GF-D8 (cell line): ENCODE measurements at places on chromosomes 13 and 19.

- no peak for DNase-seq
Observed at GRCh38 chr19:29800100-29800825, 11.5 kb upstream of the CCNE1 start.

DNA sequence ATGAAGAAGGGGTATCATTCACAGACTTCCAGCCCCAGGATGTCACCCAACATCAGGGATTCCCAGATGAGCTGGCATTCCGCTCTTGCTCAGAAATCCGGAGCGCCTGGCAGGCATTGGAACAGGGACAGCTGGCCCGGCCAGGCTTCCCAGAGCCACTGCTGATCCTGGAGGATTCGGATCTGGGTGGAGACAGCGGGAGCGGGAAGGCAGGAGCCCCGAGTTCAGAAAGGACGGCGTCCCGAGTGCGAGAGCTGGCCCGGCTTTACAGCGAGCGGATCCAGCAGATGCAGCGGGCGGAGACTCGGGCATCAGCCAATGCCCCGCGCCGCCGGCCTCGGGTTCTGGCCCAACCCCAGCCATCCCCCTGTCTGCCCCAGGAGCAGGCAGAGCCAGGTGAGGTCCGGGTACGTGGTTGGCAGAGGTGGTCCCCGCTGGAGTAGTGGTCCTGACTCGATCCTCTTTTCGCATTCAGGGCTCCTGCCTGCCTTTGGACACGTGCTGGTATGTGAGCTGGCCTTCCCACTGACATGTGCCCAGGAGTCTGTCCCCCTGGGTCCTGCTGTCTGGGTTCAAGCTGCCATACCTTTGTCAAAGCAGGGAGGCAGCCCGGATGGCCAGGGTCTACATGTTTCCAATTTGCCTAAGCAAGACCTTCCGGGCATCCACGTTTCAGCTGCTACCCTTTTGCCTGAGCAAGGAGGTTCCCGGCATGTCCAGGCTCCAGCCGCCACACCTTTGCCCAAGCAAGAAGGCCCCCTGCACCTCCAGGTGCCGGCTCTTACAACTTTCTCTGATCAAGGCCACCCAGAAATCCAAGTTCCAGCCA, 11.0 kb downstream of the PLEKHG2 start:
- DNase-seq = no peak

- DNase-seq = no peak
Observed at GRCh38 chr13:32041429-32041828, 9.9 kb downstream of the FRY start.

DNA sequence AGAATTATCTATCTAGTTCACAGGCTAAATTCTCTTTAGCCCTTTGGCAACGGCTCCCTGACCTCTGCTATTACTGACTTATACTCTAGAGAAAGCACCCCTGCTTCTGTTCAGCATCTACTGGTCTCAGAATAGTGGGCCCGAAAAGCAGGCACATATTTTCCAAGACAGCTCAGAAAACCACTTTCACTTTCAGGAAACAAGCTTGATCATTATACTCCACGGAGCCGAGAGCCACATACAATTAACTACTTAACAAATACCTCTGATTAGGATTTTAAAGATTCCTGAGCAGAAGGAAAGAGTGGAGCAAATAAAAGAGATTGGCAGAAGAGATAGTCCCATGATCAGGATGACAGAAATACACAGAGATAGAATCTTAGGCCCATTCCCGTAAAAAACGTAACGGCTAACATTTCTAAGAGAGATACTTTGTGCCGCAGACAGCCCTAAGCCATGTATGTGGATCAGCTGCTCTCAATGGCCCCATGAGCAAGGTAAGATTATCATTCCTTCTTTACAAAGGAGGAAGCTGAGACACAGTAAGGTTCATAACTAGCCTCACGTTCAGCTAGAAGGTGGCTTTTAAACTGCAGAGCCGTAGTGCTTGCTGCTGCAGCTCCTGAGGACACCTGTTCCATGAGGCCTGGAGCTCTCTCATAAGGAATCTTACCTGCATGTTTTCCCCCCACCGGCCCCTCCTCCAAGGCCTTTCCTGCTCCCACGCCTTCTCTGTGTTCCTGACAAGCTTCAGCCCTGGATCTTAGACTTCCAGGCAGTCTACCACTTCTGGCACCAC, 227.2 kb downstream of the FOXO1 start:
- DNase-seq = no peak

DNA sequence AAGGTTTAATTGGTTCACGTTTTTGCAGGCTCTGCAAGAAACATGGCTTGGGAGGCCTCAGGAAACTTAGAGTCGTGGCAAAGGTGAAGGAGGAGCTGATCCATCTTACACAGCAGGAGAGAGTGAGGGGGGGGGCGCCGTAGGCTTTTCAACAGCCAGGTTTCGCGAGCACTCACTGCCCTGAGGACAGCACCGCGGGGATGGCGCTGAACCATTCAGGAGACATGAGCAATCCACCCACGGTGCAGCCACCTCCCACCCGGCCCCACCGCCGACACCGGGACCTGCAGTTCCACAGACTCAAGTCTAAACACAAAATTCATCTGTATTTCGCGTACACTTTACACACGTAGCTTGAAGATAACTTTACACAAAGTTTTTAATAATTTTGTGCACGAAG, 73.6 kb downstream of the KDM4B start:
- no peak for DNase-seq

DNA sequence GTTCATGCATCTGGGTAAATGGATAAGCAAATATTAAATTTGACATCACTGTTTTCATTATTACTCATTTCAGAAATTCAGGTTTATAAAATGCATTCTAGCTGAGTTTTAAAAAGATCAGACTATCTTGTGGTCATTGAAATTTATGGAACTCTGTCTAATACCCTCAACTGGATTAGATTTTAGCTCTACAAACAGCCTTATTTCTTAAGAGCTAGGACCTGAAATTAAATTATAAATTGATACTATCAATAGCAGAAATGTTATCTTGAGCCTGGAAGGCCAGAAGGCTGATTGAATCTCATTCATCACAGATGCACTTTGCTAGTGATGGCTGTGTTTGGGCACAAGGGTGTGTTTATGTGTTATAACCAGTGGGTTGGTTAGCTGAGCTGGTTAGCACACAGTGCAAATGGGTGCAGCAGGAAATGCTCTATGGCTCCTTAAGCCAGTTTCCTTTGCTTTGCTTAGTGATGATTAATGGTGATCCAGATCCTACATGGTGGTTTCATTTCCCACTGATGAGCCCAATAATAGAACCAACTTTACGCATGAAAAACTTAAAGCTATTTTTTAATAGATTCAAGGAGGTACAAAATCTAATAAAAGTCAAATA, 310.8 kb upstream of the KLF12 start:
- no peak for DNase-seq

GRCh38 chr19:53906211-53907192, 2.6 kb upstream of the CACNG7 start:
- DNase-seq = no peak

- no peak for DNase-seq
Observed at GRCh38 chr19:43504426-43505185, at the start of gene PHLDB3. PHLDB3 (minus strand) TSS chr19:43504746; CDS start chr19:43504118, 628 bp downstream.

- DNase-seq = no peak
Observed at GRCh38 chr19:16207490-16208025, 9.8 kb downstream of the AP1M1 start.

GRCh38 chr13:35672611-35673010, 196.1 kb upstream of the MAB21L1 start:
- no peak for DNase-seq

DNA sequence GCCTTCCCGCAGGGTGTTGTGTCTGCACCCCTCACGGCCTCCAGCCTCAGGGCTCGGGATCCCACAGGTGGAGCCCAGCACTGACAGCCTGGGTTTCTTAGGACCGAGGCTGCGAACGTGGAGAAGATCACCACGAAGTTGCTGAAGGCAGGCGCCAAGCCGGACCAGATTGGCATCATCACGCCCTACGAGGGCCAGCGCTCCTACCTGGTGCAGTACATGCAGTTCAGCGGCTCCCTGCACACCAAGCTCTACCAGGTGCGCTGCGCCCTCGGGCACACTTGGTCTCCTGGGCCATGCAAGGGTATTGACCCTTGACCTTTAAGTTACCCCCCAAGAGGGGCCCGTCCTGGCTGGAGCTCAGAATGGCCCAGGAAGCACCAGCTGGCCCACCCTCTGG, 29.0 kb downstream of the UPF1 start:
- no peak for DNase-seq

GRCh38 chr19:3176715-3177501, 1.7 kb upstream of the S1PR4 start:
- no peak for DNase-seq

- DNase-seq = no peak
Observed at GRCh38 chr13:93875547-93875946, 603.9 kb downstream of the DCT start.

- no peak for DNase-seq
Observed at GRCh38 chr13:87954091-87954490, 282.9 kb downstream of the SLITRK5 start.

- DNase-seq = no peak
Observed at GRCh38 chr13:51581148-51581820, 3.0 kb upstream of the WDFY2 start.
